ENCODE measurements at places on chromosomes 12 and 14. TPM values are rescaled to one million over a fixed set of nuclear protein-coding genes. Genes with fewer than 3 reads are reported as not detected.

RIMBP2 gene
- 2.7 TPM for total RNA-seq

MORN3 gene
- 0.16 TPM for total RNA-seq

ASB2 gene
- total RNA-seq, result 32.3 TPM

FAM90A1 gene
- not detected for total RNA-seq

KIF5A gene
- 1.5 TPM for total RNA-seq

LAG3 gene
- total RNA-seq, result 0.21 TPM

B4GALNT3 gene
- 1.4 TPM for total RNA-seq

- no peak for DNase-seq
Measured at GRCh38 chr12:68342966-68343365, 10.8 kb upstream of the MDM1 start.

GRCh38 chr12:111006621-111007020 lies 86.2 kb upstream of the MYL2 start:
- DNase-seq, result no peak

DNA sequence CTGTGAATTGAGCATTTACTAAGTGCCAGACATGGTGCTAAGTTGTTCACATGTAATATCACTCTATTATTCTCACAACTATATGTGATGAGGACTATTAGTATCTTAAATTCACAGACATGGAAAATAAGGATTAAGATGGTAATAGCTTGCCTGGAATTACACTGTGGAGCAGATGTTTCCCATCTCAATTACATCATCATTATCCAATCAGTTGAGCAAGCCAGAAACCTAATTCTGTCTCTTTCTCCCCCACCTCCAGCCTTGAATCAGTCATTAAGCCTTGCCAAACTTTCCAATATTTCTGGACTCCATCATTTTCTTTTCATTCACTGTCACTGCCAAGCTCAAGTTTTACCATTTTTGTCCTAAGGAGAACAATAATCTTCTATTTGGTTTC lies 287.8 kb upstream of the KITLG start:
- no peak for DNase-seq

- no peak for DNase-seq
Measured at GRCh38 chr12:22802883-22803630, 178.1 kb downstream of the ETNK1 start.

GRCh38 chr14:53955671-53956426 lies 776 bp downstream of the BMP4 start:
- DNase-seq, result no peak

- DNase-seq, result no peak
Measured at GRCh38 chr12:52321418-52321817, 220 bp upstream of the KRT83 start.

- no peak for DNase-seq
Measured at GRCh38 chr12:113306382-113306781, 28.5 kb downstream of the SLC8B1 start.

DNA sequence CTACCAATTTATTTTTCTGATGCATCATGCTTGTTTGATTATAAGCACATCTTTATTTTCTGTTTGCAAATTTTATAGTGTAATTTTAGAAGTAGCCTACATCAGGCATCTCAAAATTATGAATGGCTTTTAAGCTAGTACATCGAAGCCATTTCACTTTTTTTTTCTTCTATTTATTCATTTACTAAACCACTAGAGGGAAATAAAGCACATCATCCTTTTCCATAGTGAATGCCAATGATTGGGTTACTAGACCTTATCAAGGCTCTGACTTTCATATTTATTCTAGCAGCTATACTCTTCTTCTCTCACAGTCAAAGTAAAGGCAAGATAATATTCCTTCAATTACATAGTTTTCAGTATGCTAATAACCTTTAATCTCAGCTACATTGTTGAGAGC lies 736.4 kb upstream of the LRFN5 start:
- DNase-seq, result no peak

DNA sequence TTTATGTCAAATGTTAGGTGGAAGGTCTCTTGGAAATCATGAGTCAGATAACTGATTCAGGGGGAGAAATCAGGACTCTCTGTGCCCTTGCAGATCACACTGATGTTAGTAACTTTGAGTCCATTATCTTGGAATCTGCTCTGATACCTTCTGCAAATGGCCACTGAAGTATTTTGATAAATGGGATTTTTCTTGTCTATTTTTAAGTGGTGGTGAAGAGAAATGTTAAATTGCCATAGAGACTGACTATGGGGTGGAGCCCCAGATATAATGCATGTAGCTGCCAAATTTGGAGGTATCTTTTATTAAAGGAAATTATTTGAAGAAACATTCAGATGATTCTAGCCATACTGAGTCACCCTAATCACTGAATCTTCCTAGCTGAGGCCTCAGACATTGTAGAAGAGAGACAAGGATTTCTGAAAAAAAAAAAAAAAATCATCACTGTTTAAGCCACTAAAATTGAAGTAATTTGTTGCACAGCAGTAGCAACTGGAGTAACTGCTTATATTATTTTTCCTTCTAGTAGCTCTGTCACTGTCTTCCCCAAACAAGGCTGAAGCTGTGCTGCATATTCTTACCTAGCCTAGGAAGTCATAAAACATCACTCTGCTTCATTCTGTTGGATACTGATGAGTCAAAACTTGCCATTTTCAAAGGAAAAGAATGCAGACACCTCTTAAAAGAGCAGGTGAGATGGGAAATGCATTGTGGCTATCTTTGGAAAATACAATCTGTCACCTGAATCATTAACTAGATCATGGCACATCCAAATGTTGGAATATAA lies 36.0 kb upstream of the CLEC14A start:
- DNase-seq, result no peak

GRCh38 chr12:9048930-9049329 lies 59.6 kb downstream of the KLRG1 start:
- no peak for DNase-seq

- DNase-seq, result no peak
Measured at GRCh38 chr14:94161981-94162380, 12.1 kb upstream of the PPP4R4 start.

DNA sequence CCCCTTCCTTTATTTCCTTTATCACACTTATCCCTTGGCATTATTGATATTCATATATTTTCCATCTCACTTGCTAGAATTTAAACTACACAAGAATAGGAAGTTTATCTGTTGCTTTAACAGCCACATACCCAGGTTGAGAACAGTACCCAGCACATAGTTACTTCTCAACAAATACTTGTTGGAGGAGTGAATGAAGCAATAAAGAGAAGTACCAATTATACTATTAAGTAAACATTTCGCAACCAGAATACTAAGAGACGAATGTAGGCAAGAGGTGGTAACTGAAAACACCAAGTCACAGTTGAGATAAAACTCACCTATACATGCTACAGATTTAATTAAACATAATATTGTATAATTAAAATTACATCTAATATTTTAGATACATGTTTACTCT lies 110.9 kb downstream of the FSCB start:
- no peak for DNase-seq

- DNase-seq, result no peak
Measured at GRCh38 chr12:78878459-78878858, 13.9 kb downstream of the SYT1 start.

DNA sequence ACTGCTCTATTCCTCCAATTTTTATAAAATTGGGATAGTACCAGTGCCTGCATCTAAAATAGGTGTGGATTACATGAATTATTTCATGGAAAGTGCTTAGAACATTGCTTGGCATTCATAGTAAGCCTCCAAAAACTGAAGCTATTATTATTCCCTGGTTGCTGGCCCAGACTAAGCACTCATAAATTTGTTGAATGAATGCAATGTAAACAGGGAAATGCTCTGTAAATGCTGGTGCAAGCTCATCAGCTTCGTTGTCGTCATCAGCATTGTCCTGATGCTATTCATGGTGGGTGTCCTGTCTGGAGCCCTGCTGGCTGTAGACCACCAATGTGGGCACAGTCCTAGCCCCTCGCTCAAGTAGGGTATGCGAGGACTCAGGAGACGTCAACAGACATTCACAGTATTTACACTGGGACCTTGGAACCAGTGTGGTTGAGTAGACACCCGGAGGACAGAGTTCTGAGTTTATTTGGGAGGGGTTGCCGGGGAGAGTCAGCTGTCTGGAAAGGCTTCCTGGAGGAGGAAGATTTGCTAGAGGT lies 16.5 kb downstream of the BDKRB2 start:
- DNase-seq, result no peak

- DNase-seq, result no peak
Measured at GRCh38 chr14:44873536-44873935, 88.2 kb downstream of the KLHL28 start.

DNA sequence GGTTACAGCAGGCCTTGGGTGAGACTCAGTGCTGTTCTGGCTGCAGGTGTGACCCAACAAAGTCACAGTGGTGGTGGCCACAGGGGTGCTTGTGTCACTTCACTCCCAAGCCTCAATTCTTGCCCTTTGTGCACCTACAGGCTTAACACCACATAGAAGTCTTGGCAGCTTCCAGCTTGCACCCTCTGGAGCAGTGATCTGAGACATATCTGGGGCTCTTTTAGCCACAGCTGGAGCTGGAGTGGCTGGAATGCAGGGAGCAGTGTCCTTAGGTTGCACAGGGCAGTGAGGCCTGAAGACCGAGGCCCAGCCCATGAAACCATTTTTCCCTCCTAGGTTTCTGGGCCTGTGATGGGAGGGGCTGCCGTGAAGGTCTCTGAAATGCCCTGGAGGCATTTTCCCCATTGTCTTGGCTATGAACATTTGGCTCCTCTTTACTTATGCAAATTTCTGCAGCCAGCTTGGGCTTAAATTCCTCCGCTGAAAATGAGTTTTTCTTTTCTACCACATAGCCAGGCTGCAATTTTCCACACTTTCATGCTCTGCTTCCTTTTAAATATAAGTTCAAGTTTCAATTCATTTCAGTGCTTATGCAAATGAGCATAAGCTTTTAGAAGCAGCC lies 37.7 kb downstream of the ADAM21 start:
- no peak for DNase-seq

- no peak for DNase-seq
Measured at GRCh38 chr12:3526776-3527175, 35.8 kb downstream of the PRMT8 start.

- DNase-seq, result no peak
Measured at GRCh38 chr14:32703183-32703621, 235.5 kb upstream of the NPAS3 start.

DNA sequence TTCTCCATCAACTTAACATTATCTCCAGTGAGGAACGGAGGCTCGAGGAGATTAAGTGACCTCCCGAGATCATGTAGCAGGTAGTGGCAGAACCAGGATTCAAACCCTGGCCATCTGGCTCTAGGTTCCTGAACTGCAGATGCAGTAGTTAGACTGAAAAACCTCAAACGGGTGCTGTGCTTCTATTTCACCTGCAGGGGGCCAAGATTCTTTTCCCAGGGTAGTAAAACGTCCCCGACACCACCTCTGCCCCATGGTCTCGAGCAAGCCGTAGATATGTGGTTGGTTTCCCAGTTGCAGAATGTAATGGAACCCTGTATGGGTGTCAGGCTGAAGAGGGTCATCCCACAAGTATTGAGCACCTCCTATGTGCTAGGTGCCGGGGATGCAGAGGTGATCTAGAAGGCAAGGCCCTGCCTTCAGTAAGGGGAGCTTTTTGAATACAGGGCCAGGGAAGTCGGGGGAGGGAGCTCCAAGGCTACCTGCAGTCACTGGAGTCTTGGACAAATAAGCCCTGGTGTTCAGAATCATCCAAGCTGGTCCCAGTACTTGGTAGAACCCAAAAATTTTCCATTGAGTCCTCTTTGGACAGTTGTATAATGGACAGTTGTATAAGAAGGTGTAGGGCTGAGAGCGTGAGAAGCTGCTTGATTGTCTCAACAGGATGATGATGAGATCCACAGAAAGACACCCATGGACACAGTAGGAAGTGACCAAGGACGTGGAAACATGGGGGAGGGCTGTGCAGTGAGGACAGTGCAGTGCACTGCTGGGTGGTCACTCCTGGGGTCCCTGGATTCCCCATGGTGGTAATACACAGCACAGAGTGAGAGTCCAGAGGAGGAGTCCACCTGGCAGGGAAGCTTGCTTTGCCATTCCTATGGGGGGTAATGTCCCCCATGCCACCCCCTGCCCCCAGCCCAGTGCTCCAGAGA lies 197.2 kb downstream of the CHST11 start:
- DNase-seq, result no peak

DNA sequence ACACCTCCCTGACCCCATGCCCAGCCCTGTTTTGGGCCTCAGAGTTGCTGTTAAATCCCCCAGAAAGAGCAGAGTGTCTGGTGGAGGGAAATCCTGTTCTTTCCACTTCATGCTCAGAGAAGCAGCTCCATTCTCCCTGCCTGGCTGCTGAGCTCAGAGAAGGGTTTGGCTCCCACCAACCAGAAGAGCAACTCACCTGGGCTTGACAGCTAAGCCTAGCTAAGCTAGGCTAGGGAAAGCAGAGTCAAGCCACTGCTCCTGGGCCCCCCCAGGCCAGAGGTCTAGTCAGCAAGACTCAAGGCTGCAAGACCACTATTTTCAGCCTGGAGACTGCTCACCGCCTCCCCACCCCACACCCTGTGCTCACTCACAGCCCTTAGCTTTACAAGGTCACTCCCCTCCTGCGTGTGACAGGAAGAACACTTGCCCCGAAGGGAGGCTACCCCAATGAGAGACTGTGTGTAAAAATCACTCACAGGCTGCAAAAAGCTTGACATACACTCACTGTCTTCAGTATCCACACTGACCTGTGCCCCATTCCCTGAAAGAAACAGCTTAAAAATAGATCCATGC lies 13.5 kb downstream of the GSC start:
- no peak for DNase-seq

GRCh38 chr12:15751741-15752140 lies 37.4 kb downstream of the EPS8 start:
- DNase-seq, result no peak

DNA sequence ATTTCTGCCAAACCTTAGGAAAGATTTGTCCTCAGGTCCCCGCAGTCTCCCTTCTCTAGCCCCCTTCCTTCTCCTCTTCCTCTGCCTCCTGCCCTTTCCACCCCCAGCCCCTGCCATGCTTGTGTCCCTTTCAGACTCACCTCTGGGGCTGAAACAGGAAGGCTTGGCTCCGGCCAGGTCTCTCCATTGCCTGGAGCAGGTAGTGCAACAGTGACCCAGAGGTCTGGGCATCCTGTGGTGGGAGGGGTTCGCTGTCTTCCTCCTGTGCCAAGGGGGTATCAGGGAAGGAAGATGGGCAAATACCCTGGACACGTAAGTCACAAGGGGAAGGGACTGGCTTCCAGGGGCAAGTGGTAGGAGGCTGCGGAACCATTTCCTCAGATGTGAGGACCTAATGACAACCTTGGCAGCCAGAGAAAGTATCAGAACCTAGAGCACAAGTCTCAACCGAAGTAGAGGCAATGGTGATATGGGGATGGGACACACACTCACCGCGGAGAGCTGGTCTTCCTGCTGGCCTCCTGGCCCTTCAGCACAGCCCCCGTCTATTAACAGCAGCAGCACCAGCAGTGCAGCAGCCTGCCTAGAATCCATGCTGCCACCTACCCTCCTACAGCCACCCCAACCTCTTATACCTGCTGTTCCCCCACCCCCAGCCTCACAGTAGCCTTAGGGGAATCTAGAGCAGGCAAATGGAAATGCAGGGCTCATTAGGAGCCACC lies at the start of gene NPFF:
Gene NPFF (minus strand): TSS at position 604 of the 722 bp plus-strand sequence. CDS start 10 bp downstream, at position 594.
- no peak for DNase-seq

All from urinary bladder (tissue), 4 donors.